ENCODE measurements at places on chromosomes 16 and 17. TPM values are rescaled to one million over a fixed set of nuclear protein-coding genes. Genes with fewer than 3 reads are reported as not detected.
A peak's percentile ranks its signal among the peaks of the same experiment; 100 is the strongest.

Gene SLFN14
- total RNA-seq: not detected

Gene CD300LB
- total RNA-seq: 0.82 TPM

Gene SEPTIN12
- total RNA-seq: not detected

GRCh38 chr17:30222721-30223175 is 12.7 kb downstream of the SLC6A4 start:
- no peaks in the 10 kb centered on the region for H3K36me3 ChIP-seq
- no peaks in the 10 kb centered on the region for H3K27me3 ChIP-seq
- DNase-seq: no peak
- peaks cover 2% of the 10 kb centered on the region for H3K4me1 ChIP-seq

GRCh38 chr17:7886227-7887037 is 2.2 kb upstream of the CHD3 start:
- DNase-seq: peak; percentile 68
- H3K4me1 ChIP-seq: peaks cover 17% of the 10 kb centered on the region
- peak overlapping the region; percentile 86 for H3K27ac ChIP-seq
- peak overlapping the region; percentile 46 for H3K4me3 ChIP-seq
- no peaks in the 10 kb centered on the region for H3K36me3 ChIP-seq

Gene SMURF2
- total RNA-seq: 85.6 TPM

DNA sequence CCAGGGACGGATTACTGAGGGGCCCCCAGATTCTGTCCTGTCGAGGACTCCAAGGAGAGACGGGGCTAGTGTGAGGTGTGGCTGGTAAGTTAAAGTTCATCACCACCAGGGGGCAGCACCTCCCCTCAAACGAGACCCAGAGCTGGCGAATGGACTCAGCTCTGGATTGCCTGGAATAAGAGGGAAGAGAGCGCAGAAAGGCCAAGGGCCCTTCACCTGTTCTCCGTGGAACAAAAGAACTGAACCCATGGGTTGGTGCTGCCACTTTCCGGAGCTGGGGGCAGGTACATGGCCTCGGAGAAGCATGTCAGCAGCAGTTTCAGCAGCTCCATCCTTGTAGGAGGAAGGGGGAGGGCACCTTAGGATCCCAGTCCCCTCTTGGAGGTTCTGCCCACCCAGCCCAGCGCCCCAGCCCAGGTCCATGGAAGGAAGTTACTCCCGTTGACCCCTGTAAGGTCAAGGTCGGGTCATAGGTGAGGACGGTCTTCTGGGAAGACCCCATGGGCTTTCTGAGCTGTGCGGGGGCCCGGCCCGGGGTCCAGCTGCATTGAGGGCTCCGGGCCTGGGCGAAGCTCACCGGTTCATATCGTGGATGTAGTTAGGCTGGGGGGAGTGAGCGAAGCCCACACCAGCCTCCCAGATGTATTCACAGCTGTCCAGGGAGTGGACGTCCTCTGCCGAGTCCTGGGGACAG is 10.8 kb downstream of the HID1 start:
- no peak overlapping the region for H3K27ac ChIP-seq
- H3K4me3 ChIP-seq: no peak overlapping the region
- H3K4me1 ChIP-seq: peaks cover 3% of the 10 kb centered on the region
- no peaks in the 10 kb centered on the region for H3K27me3 ChIP-seq
- H3K36me3 ChIP-seq: peaks cover 6% of the 10 kb centered on the region

GRCh38 chr16:69451166-69451565 is 26.7 kb downstream of the CYB5B start:
- peaks cover 6% of the 10 kb centered on the region for H3K4me1 ChIP-seq
- no peak overlapping the region for H3K27ac ChIP-seq
- no peak overlapping the region for H3K4me3 ChIP-seq
- peaks cover 11% of the 10 kb centered on the region for H3K36me3 ChIP-seq

GRCh38 chr16:62821824-62822223 is 785.6 kb upstream of the CDH8 start:
- H3K27me3 ChIP-seq: no peaks in the 10 kb centered on the region
- H3K36me3 ChIP-seq: no peaks in the 10 kb centered on the region
- no peak for DNase-seq
- H3K27ac ChIP-seq: no peak overlapping the region
- H3K4me1 ChIP-seq: no peaks in the 10 kb centered on the region

Gene PHOSPHO1
- total RNA-seq: 10.2 TPM

Gene UBALD2
- total RNA-seq: 57.1 TPM

DNA sequence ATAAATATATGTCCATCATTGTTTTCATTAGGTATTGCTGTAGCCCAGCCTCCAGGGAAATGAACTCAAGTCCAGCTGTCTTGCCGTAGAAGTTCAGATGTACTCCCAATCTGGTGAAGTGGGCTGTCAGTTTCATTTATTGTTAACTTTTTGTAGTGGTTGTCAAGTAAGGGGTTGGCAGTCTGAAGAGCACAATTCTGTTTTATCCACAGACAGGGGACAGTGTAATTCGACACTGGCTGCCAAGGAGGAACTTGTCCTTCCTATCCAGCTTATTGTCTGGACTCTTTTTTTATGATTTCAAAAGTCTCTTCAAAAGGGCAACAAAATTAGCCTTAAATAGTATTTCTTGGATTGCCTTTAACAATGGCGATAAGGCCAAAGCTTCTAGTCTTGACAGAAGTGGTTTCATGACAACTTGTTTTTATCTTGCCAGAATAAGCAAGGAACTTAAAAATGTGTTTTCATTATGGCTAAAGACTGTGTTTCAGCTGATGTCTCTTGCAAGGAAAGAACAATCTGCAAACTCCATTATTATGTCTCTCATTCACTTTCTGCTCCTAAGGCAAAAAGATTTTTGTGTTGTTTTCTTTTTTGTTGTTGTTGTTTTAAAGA is 73.9 kb upstream of the TANC2 start:
- no peak overlapping the region for H3K4me3 ChIP-seq
- no peak for DNase-seq
- H3K27me3 ChIP-seq: no peaks in the 10 kb centered on the region
- H3K36me3 ChIP-seq: no peaks in the 10 kb centered on the region
- H3K27ac ChIP-seq: no peak overlapping the region

Gene SLC38A8
- total RNA-seq: not detected

Gene USP43
- 9.8 TPM for total RNA-seq

DNA sequence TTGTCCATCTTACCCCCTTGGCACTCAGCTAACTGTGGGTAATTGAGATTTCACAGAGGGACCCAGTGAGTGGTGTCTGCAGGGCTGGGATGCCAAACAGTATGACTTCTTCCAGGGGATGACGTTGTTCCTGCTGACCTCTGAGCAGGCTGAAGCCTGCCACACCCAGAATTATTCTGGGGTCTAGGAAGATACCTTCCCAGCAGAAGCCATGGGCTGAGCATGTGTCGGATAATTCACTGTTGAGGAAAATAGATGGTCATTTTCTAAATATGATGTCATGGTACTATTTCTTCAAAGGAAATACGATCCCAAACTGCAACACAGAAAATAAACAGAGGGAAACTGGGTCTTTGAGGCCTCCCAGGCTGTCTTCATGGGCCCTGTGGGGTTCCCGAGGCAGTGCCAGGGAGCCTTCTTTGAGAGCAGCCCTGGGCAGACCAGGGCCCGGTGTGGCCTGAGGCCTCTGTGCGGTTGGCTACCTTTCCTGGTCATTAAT is 17.4 kb downstream of the WNT9B start:
- no peak overlapping the region for H3K27ac ChIP-seq
- H3K4me1 ChIP-seq: no peaks in the 10 kb centered on the region
- DNase-seq: no peak
- peaks cover 3% of the 10 kb centered on the region for H3K27me3 ChIP-seq

Gene GTF3C1
- total RNA-seq: 71.1 TPM

GRCh38 chr17:17722081-17722905 is 41.0 kb downstream of the RAI1 start:
- peaks cover 44% of the 10 kb centered on the region for H3K4me1 ChIP-seq
- no peak overlapping the region for H3K27ac ChIP-seq
- H3K27me3 ChIP-seq: no peaks in the 10 kb centered on the region
- H3K36me3 ChIP-seq: no peaks in the 10 kb centered on the region
- peak; percentile 77 for DNase-seq

DNA sequence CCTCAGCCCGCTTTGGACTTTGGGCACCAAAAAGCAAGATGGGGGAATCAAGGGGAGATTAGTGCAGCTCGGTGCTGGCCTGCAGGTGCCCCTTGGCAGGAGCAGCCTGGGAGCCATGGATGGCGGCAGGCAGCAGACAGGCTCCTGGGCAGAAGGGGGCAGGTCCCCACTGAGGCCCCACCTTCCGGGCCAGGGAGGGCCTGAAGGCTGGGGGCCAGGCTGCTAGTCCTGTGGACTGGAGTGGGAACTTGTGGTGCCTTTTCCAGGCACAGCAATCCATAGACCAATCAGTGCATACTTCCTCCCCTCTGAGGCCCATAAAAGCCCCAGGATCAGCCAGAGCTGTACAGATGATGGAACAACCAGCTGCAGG is 64.0 kb downstream of the USP32 start:
- no peaks in the 10 kb centered on the region for H3K36me3 ChIP-seq
- no peak for DNase-seq
- H3K4me1 ChIP-seq: peaks cover 3% of the 10 kb centered on the region
- H3K27ac ChIP-seq: no peak overlapping the region
- no peaks in the 10 kb centered on the region for H3K27me3 ChIP-seq
- no peak overlapping the region for H3K4me3 ChIP-seq

DNA sequence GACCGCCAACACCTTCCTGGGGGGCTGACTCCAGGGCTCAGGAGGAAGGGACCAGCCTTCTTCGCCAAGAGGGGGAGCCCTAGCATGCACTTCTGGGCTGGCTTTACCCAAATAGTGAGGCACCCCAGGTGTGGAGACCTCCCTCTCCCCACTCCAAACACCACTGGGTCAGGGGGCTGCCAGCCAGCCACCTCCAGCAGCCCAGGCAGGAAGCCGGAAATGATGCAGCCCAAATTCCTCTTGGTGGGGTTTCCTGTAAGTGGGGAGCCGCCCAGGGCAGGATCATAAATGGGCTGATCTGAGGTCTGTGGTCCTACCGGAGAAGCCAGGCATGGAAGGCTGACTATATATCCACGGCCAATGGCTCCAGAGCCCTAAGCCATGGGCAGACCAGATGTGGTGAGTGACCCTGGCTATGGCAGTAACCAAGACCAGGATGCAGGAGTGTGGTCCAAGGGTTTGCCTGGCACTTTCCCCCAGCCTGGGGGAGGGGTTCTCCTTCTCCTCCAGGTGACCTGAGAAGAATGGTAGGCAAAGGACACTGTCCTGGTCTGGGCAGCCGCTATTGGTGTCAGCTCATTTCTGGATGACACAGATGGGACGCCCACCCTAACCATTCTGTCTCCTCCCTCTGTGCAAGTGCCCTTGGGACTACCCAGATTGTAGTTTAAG is 4.2 kb downstream of the GIT1 start:
- peak; percentile 16 for DNase-seq
- no peaks in the 10 kb centered on the region for H3K36me3 ChIP-seq
- peak overlapping the region; percentile 27 for H3K4me3 ChIP-seq
- H3K27me3 ChIP-seq: no peaks in the 10 kb centered on the region
- peaks cover 44% of the 10 kb centered on the region for H3K4me1 ChIP-seq

DNA sequence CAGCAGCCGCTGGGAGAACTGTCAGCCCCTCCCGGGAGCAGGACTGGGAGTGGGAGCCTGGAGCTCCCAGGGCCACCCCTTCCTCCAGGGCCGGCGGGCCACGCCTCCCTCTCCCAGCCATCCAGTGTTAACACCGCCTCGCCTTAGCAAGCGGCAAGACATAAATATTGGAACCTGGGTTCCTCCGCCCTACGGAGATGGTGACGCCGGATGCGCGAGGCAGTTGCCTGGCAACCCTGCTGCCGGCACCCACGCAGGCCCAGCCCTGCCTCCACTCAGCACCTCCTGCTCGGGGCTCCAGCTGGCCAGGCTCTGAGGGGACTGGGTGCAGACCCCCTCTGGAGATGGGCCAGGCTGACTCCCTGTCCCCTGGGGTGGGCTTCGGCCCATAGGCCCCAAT is 27.4 kb upstream of the CACNA1H start:
- no peak overlapping the region for H3K4me3 ChIP-seq
- H3K27me3 ChIP-seq: no peaks in the 10 kb centered on the region
- no peaks in the 10 kb centered on the region for H3K4me1 ChIP-seq
- H3K36me3 ChIP-seq: no peaks in the 10 kb centered on the region
- DNase-seq: peak; percentile 79

Gene KIF19
- total RNA-seq: 8.9 TPM

Gene MYH1
- not detected for total RNA-seq

- no peak overlapping the region for H3K27ac ChIP-seq
- no peaks in the 10 kb centered on the region for H3K36me3 ChIP-seq
- no peaks in the 10 kb centered on the region for H3K4me1 ChIP-seq
- H3K4me3 ChIP-seq: no peak overlapping the region
Measured at GRCh38 chr17:36593656-36594316, 2.1 kb downstream of the DHRS11 start.

DNA sequence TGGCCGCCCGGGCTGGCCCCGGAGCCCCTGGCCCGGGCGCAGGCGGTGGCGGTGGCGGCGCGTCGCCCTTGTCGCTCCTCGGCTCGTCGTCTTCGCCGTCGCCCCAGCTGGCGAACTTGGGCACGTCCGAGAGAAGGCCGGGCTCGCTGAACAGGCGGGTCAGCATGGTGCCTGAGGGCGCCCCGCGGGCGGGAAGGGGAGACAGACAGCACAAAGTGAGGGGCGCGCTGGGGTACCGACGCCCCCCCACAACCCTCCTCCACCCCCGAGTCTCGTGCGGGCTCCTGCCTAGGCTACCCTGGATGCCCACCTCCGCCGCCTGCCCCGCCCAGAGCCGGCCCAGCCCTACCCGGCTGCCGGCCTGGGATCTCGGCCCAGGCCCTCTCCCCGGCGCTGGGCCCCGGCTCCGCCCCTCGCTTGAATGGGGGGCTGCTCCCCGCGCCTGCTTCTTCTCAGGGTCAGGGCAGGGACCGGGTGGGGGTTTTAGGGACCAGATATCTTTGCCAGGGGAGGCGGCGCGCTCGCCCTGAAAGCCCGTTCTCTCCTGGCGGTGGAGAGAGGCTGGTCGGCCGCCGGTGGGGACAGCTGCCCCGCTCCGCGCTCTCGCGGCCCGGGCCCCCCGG is 1.2 kb downstream of the NEUROD2 start:
- no peak overlapping the region for H3K4me3 ChIP-seq
- no peak overlapping the region for H3K27ac ChIP-seq
- H3K36me3 ChIP-seq: no peaks in the 10 kb centered on the region
- no peak for DNase-seq

- no peaks in the 10 kb centered on the region for H3K27me3 ChIP-seq
- no peak overlapping the region for H3K4me3 ChIP-seq
- no peak for DNase-seq
- H3K36me3 ChIP-seq: peaks cover 61% of the 10 kb centered on the region
Measured at GRCh38 chr17:78826421-78826820, 14.2 kb downstream of the USP36 start.

- H3K27ac ChIP-seq: no peak overlapping the region
- no peaks in the 10 kb centered on the region for H3K36me3 ChIP-seq
- DNase-seq: peak; percentile 35
- H3K4me3 ChIP-seq: no peak overlapping the region
- H3K4me1 ChIP-seq: no peaks in the 10 kb centered on the region
- H3K27me3 ChIP-seq: no peaks in the 10 kb centered on the region
Measured at GRCh38 chr16:82639666-82640336, 13.0 kb downstream of the CDH13 start.

GRCh38 chr17:797236-797840 is 15.2 kb downstream of the MRM3 start:
- peaks cover 20% of the 10 kb centered on the region for H3K4me1 ChIP-seq
- peaks cover 15% of the 10 kb centered on the region for H3K36me3 ChIP-seq
- H3K4me3 ChIP-seq: no peak overlapping the region
- no peaks in the 10 kb centered on the region for H3K27me3 ChIP-seq
- peak overlapping the region; percentile 61 for H3K27ac ChIP-seq

GRCh38 chr16:22206842-22207714 is 1.0 kb downstream of the EEF2K start:
- H3K27ac ChIP-seq: peak overlapping the region; percentile 96
- H3K36me3 ChIP-seq: no peaks in the 10 kb centered on the region
- peaks cover 8% of the 10 kb centered on the region for H3K4me1 ChIP-seq
- H3K4me3 ChIP-seq: peak overlapping the region; percentile 78
- peak; percentile 84 for DNase-seq
